Esophagus mucosa (tissue), 1 donor: ENCODE measurements at places on chromosomes 6 and 20. TPM values are rescaled to one million over a fixed set of nuclear protein-coding genes. Genes with fewer than 3 reads are reported as not detected.

Gene SUMO4
- 1.1 TPM for total RNA-seq

Gene AKAP12
- 1.8 TPM for total RNA-seq

Gene GMPR
- total RNA-seq = 0.80 TPM

Gene MLN
- total RNA-seq = not detected

Gene SNX21
- total RNA-seq = 7.1 TPM

Gene CDC40
- 14.7 TPM for total RNA-seq

DNA sequence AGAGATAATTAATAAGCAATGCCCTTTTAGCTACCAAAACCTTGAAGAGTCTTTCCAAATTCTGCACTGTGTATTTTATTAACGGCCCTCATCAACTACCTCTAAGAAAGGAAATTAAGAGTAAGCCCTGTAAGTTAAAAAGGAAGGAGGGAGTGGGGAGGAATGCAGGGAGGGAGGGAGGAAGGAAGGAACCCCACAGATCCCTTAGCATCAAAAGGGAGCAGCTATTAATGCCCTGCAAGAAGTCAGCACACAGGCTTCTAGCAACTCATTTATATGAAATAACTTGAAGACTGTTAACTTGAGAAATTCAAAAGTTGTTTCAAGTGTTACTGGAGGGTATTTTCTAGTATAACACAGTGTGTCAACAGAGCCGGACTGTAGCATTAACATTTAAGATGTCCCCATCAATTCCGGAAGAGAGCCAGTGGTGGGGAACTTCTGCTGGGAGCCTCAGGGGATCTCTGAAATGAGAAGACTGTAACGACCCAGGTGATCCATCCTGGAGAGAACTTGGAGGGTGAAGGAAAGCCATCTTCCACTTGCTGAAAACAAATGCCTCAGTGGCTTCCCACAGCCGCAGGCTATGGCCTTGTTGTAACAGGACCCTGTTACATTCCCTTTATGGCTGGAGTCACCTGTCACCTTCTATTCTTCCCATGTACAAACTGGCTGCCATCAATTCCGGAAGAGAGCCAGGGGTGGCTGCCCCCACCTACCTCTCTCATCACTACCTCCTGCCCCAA is 33.2 kb downstream of the SLC22A23 start:
- no peak for ATAC-seq

Gene SNHG17
- total RNA-seq = 32.2 TPM

- no peak for ATAC-seq
Measured at GRCh38 chr6:147046141-147046877, 157.9 kb upstream of the STXBP5 start.

- no peak for ATAC-seq
Measured at GRCh38 chr20:22688485-22688884, 104.1 kb upstream of the FOXA2 start.

GRCh38 chr6:150560004-150560883 is 39.4 kb upstream of the PLEKHG1 start:
- peak; percentile 97 for ATAC-seq
